ENCODE measurements at places on chromosomes 7 and 10. TPM values are rescaled to one million over a fixed set of nuclear protein-coding genes. Genes with fewer than 3 reads are reported as not detected.
A peak's percentile ranks its signal among the peaks of the same experiment; 100 is the strongest.

- DNase-seq: no peak
Observed at GRCh38 chr10:32095116-32095733, 39.0 kb upstream of the KIF5B start.

DNA sequence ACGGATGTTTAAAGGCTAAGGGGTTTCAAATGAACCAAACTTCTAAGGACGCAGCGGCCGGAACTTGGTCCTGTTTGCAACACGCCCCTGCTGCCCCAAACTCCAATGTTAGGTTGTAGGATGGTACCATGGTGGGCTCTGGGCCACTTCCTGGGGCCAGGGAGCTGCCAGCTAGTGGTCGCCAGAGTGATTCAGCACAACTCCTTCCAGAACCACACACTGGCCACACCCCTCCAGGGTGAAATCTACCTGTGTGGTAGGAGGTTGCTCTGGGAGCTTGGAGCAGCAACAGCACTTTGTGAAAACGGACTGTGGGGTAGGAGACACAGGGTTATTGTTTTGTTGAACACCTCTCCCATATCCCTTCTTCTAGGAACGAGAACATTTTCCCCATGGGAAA, 161.1 kb downstream of the FANK1 start:
- no peak for DNase-seq

DNA sequence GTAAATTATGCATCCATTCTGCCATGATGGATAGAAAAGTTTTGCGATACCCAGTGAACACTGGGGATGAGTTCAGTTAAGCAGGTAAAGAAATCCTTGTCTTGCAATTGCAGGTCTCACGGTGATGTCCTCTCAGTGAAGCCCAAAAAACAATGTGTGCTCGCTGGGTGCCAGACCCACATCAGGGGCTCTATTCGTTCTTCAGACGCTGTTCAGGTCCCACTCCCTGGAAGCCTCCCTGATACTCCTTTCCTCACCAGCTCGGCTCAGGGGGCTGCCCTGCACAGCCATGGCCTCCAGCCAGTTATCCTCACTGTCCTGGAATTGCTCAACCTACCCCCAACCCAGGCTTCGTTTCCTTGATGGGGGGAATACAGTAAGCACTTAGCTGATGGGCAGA, 323.5 kb downstream of the ADARB2 start:
- no peak for DNase-seq

DNA sequence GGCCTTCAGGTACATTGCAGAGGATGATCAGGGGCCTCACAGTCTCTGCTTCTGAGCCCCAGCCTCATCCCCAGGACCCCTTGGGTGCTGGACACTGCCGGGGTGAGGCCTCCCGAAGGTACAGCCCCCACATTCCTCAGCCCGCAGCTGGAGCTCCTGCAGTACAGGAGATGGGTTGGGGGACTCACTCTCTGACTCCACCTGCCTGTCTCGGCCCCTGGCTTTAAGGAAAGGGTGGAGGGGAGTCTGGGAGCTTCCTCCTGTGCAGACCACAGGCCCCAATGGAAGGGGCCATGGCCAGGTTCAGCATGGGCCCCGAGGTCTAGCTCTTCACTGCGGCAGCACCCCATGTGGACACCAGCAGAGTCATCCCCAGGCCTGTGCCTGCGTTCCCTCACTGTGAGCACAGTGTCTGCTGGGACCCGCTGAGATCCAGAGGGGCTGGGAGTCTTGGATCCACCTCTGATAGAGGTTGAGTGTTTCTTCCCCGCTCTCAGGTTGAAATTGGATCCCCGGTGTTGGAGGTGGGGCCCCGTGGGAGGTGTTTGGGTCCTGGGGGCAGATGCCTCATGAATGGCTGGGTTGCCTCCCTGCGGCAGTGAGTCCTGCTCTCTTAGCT, 99.9 kb downstream of the PRKAG2 start:
- peak; percentile 31 for DNase-seq

- no peak for DNase-seq
Observed at GRCh38 chr10:127216786-127217185, 20.4 kb upstream of the INSYN2A start.

GRCh38 chr7:128151635-128152034, 89.4 kb upstream of the LEP start:
- DNase-seq: no peak

DNA sequence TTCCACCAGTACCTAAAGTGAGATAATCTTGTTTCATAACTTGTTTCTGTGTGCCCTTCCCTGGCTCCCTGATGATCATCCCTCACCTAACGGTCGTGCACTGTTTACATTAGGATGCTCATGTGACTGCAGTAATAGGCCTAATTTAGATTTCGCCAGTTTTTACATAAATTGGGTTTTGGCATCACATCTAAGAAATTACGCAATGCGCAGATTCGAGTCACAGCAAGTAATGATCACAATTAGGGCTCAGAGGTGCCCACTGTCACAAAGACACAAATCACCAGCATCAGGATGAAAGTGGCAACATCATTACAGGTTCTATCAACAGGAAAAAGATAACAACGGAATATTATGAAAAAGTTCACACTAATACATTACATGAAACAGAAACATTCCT, 94.7 kb downstream of the LARP4B start:
- no peak for DNase-seq

GRCh38 chr10:132457328-132458070, 60.5 kb downstream of the PWWP2B start:
- no peak for DNase-seq

Gene EIF4EBP2
- 50.1 TPM for total RNA-seq

Data from posterior vena cava (tissue), 2 donors.